Fibroblast of skin of scalp (primary cell): ENCODE measurements at places on chromosomes 16 and 17.

DNA sequence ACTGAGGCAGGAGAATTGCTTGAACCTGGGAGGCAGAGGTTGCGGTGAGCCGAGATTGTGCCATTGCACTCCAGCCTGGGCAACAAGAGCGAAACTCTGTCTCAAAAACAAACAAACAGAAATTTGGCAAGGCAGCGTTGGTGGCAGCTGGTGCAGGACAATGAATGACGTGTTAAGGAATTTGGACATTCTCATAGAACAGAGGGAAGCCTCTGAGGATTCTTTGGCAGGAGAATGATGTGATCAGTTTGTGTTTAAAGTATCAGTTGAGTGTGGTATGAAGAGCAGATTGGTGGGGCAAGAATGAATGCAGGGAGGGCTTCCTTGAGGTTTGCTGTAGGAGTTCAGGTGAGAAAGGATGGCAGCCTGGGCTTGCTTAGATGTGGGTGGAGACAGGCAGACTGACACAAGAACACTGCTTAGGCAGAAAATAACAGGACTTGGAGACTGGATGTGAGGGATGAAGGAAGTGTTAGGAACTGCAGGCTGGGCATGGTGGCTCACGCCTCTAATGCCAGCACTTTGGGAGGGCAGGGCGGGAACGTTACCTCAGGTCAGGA, 4.8 kb downstream of the CYB5D2 start:
- no peak for DNase-seq

GRCh38 chr16:34054137-34054536, 594.7 kb downstream of the TP53TG3F start:
- DNase-seq: no peak

DNA sequence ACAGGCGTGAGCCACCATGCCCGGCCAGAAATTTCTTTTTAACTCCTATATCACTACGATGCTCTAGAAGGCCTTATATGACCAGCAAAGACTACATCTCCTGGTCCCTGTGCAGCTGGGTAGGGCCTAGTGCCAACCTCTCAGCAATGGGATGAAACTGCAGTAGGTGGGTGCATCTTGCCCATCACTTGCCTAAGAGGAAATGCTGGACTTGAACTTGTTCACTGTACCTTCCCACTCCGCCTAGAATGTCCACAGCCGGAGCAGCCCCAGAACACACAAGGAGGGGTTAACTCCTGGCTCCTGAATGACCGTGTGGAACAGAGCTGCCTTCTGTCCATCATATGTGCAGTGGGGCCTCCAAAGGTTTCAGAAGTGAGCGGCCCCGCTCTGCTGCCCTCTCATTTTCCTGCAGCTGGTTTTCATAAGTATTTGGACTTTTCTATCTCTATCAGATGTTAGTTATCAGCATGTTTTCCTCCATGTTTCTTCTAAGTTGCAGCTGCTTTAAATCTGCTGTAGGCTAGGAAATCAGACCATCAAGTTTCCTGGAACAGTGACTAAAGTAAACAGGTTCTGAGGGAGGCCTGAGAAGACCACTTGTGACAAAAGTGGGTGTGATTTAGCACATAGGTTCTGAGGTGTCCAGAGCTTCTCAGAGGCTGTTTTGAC, 52.5 kb downstream of the WSB1 start:
- no peak for DNase-seq

GRCh38 chr16:31502981-31503380, 5.2 kb downstream of the RUSF1 start:
- no peak for DNase-seq

DNA sequence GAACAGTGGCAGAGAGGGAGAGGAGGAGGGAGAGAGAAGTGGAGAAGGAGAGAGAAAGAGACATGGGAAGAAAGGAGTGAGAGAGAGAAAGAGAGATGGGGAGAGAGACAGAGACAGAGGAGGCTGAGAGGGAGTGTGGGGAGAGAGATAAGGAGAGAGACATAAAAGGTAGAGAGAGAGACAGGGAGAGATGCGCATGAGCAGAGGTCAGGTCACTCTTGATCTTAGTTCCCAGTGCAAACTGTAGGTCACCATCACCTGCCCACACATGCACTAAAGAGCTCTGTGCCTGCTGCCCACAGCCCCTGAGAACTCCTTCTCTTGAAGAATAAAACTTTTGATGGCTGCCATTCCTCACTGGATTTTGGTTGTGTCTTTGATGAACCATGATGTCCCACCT, 14.9 kb downstream of the KRT33A start:
- no peak for DNase-seq

GRCh38 chr16:82895843-82896242, 269.1 kb downstream of the CDH13 start:
- no peak for DNase-seq

- DNase-seq: no peak
Observed at GRCh38 chr17:46911311-46911710, 11.6 kb upstream of the GOSR2 start.

DNA sequence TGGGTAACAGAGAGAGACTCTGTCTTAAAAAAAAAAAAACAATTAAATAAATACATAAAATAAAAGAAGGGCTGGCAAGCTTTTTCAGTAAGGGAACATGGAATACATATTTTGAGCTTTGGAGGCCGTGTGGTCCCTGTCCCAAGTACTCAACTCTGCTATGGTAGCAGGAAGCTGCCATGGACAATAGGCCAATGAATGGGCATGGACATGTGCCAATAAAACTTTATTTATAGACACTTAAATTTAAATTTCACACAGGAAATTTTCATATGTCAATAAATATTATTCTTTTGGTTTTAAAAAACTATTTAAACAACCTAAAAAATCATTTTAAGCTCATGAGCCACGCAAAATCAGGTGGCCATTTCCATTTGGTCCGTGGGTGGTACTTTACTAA, 3.8 kb downstream of the OTOA start:
- no peak for DNase-seq

- no peak for DNase-seq
Observed at GRCh38 chr16:70526403-70526802, 2.8 kb downstream of the SF3B3 start.

DNA sequence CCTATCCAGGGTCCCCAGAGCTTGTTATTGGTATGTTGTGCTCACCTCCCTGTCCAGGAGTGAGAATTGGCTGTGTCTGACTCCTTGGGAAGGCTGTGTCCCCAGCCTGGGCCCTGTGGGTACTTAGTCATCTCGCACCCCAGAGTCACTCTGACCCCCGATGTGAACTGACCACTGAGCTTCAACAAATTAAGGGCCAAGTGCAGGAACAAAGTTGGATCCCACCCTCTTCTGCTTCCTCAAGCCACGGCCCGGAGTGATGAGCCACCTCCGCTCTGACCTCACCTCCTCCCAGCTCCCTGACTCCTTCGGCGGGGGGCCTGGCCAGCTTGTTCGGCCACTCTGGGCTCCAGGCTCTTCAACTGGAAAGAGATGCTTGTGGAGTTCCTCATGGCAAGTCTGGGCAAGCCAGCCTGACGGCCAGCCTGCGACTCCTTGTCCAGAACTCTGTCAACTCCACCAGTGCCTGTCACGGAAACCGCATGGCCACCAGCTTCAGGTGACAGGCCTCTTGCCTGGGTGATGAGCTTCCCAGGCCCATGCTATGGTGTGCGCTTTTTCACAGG, 22.3 kb upstream of the MPRIP start:
- no peak for DNase-seq

- no peak for DNase-seq
Observed at GRCh38 chr17:59108400-59109102, 1.9 kb upstream of the TRIM37 start.

DNA sequence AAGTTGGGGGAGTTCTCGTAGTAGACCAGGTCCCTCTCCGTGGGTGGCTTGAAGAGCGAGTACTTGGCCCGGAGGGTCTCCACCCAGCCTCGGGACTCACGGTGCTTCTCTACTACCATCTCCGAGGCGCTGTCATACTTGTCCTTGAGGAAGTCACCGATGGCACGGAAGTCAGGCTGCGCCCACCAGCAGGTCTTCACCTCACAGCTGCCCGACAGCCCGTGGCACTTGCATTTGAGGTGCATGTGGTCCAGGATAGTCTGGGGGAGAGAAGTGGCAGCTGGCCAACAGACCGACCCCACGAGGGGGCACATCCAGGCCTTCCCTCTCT, 50.0 kb downstream of the WNT3 start:
- DNase-seq: no peak

DNA sequence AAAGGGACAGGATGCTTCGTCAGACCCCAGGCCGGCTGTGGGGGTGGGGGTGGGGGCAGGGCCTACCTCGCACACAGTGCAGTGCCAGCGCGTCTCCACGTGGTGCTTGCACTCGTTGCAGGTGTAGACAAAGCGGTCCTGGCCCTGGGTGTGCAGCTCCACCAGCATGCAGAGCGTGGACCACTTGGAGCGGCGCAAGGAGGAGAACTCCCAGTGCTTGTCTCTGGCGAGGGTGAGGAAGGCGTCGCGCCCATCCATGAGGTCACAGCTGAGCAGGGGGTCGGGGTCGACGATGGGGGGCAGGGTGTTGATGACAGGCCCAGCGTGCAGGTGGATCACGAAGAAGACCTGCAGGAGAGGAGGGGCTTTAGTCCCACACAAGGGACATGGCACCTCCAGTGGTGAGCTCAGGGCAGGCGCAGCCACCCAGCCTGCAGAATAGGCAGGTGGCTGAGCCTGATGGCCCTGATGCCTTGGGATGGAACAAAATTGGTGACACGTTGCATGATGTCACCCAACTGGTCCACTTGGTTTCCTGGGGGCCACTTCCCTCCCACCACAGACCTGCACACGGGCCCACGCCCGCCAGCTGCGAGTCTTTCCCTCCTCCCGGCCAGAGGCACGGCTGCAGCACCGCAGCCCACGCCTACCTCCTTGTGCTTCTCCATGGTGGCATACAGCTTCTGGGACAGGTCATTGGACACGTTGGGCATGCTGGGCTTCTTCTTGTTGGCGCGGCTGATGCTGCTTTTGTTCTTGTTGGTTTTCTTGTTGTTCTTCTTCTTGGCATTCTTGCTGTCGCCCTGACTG, 14.0 kb upstream of the TRAP1 start:
- DNase-seq: no peak

DNA sequence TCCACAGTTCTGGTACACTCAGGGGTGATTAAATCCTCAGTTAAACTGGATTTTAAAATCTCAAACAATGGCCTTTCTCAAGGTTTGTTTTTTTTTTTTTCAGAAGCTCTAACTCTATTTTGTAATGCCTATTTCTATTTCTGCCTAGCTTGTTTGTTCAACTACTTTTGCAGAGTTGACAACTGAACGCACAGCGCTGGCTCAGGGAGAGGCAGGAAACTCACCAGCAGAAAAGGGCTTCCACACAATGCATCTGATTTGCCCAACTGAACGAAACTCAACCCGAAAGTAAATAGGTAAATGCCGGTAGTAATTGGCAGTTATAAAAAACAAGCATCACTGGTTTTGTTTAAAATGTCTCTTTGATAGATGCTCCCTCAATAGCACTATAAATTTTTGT, 52.7 kb upstream of the CNEP1R1 start:
- no peak for DNase-seq

GRCh38 chr16:51569203-51569931, 418.3 kb upstream of the SALL1 start:
- peak; percentile 4 for DNase-seq

GRCh38 chr16:75109732-75110243, 6.8 kb downstream of the LDHD start:
- no peak for DNase-seq

DNA sequence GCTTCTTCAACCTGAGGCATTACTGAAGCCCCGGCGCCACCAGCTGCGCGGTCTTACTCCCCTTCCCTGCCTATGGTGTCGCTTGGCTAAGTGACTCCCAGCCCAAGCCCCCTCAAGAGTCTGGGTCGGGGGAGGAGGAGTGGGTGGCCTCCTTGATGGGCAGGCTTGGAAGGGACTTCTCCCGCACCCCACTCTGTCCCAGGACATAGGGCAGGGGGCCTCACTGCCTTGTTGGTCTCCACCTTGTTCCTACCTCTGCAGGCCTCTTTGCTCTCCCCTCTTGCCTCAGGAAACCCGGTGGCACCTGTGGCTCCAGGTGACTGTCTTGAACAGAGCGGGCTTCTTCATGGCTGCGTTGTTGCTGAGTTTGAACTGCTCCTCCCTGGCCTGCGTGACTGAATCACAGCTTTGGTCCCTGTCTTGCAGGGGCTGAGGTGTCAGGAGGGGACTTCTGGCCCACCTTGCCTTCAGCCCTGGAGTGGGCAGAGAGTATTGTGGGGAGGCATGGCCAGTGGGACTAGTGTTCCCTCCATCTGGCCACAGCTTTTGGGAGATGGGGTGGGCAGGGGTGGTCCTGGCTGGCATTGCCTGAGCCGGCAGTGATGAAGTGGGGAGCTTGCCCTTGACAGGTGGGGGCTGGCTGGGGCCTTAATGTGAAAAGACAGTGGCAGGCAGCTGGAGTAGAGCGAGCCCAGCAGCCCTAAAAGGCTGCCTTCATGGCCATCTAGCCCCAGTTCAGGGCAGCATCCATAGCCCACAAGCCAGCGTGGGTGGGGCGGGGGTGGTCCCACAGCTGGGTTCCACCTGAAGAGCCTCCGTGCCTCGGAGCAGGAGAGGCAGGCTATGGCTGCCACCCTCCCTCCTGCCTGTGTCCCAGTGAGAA, 7.3 kb downstream of the CBX2 start:
- DNase-seq: no peak

- no peak for DNase-seq
Observed at GRCh38 chr16:79764415-79765110, 164.0 kb upstream of the MAF start.

DNA sequence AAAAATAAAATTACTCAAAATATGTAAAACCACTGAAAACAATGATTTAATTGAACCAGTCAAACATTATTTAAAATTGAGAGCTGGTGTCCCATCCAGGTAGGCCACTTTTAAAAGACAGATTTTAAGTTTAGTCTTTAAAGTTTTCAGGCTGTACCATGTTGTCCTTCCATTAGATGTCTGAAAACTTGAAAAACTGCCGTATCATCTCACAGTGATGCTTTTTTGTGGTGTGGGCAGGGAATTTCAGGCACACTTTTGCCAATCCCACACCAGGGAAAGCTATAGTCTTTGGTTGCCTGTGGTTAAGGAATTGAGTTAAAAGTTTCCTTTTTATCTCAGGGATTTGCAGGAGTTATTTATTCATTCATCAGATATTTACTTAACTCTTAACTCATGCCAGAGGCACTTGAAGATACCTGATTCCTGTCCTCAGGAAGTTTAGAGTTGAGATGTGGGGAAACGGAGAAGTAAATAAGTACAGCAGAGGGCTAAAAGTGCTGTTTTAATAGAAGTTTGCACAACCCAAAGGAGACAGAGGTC, 3.2 kb downstream of the SNTB2 start:
- no peak for DNase-seq

DNA sequence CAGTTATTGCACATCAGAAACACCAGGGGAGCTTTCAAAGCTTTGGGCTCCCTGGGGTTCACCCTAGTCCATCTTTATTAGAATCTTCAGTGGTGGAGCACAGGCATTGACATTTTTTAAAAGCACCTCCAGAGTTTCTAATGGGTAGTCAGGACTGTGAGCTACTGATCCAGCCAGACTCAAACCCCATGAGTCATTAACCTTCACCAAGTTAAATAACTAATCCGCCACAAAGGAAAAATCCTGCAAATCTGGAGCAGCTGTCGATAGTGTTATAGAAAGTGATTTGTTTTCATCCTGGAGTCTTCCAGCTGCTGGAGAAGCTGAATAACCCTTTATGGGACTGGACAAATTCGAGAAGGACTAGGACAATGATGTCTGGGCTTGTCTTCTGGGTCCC, 93.2 kb upstream of the PIRT start:
- DNase-seq: no peak
